ENCODE measurements at places on chromosomes 5 and 9.

- DNase-seq, result no peak
Measured at GRCh38 chr9:113012492-113012891, 500 bp upstream of the ZNF883 start.

GRCh38 chr9:6680797-6681146, 35.2 kb upstream of the GLDC start:
- DNase-seq, result no peak

DNA sequence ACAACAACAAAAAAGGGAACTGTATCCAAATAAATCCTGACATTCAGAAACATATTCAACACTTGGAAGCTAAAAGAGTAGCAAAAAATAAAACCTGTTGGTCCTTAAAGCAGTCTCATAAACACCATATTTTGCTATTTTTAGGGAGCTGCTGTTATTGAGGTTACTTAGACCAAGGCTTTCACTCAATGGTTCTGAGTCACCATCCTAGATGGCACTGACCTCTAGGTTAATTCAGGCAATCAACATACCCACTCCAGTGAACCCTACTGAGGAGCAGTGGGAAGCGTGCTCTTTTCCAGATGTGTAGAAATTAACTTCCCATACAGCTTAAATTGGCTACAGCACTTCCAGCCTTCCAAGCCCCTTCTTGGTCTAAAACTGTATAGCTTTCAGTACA, 5.2 kb downstream of the GNAQ start:
- DNase-seq, result no peak

DNA sequence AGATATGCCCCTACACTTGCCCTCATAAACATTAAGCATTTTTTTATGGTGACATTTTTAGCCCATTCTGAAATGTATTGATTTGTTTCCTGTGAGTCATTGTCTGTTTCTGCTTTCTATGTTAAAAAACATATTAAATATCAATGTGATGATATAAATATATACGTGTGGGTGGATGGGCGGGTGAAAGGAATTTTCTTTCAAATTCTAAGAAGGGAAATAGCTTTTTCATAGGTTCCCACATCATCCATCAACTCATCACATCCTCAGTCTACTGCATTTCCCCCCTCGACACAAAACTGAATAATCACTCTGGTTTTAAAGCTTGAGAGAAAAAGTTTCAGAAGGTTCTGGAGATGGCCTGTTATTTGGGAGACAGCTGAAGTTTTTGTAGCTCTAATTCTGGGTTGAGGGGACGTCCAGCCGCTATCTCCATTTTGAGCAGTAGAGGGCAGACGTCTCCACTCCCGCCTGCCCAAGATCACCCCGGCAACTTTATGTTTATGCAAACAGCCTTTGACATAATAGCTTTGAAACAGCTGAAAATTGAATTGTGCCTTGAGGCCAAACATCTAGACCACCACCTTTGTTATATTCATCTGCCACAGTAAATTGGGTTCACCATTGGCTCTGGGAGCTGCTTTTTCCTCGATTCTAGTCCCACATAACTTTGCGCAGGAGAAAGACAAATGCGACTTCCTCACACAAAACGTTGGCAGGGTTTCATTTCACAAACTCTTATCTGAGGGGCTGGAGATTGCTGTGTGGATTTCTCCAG, 216.2 kb upstream of the CLINT1 start:
- DNase-seq, result peak; percentile 8

- no peak for DNase-seq
Measured at GRCh38 chr5:108560581-108560980, 178.7 kb upstream of the FBXL17 start.

GRCh38 chr9:100063185-100063584, 35.6 kb downstream of the ERP44 start:
- DNase-seq, result no peak

GRCh38 chr9:97660340-97660739, 26.7 kb downstream of the NCBP1 start:
- DNase-seq, result no peak

DNA sequence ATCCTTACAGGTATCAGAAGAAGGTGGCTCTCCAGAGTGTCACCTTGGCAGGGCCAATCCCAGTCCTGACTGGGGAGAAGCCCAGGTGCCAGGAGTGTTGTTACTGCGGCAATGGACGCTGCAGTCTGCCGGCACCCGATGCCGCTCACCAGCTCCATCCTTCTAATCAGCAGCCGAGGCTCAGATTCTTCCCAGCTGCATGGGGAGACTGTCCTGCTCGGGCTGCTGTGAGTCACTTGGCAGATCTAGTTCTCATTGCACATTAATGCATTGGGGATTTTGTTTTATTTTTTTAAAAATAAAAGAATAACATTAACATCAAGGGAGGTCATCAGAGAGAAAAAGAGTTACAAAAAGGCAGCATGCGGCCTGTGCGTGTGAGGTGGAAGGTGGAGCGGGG, 115.8 kb downstream of the MTX3 start:
- DNase-seq, result no peak

- DNase-seq, result no peak
Measured at GRCh38 chr5:39521098-39521860, 96.5 kb upstream of the DAB2 start.

DNA sequence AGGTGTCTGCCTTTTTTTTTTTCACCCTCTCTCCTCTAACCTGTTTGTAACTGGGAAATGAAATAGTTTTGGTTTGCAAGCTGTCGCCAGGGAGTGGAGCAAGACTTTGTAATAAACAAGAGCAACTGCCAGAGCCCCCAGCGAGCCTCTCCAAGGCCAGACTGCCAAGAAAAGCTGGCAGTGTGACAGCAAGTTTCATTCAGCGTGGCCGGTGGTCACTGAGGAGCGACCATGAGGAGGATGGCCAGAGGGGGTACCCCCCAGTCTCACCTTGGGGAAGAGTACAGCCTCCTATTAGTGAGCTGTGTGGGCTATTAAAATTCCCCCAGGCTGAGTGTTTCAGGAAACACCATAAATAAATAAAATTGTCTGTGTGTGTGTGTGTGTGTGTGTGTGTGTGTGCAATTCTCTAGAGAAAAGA, 49.9 kb downstream of the ZFAND5 start:
- DNase-seq, result no peak

DNA sequence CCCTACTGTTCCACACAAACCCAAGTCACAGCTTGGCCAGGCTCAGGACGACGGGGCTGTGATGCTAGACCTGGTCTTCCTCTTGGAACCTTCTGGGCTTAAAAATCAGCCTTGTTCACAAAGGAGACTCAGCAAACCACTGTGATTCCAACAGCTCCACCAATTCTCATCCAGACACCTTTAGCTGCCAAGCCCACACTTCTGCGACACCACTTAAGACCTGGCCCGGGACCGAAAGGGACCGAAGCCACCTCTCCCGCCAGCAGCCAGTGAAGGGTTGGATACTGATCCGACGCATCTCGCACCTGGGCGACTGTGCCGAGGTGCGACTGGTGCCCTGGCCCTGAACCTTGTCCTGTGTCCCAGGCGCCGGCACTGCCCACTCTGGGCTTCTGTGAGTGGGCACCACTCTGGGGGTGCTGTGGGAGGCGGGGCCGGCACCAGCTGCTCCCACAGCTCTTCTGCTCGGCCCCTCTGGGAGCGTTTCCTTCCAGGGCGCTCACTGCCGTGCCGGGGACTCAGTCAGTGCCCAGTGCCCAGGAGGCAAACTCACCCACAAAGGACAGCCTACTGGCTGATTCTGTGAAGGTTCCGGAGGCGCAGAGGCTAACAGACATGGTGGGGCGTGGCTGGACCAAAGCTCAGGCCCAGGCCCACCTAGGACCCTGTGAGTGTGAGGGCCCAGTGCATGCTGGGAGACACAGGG, 50.9 kb downstream of the EXD3 start:
- no peak for DNase-seq
